ENCODE measurements at places on chromosomes 12 and 14.

DNA sequence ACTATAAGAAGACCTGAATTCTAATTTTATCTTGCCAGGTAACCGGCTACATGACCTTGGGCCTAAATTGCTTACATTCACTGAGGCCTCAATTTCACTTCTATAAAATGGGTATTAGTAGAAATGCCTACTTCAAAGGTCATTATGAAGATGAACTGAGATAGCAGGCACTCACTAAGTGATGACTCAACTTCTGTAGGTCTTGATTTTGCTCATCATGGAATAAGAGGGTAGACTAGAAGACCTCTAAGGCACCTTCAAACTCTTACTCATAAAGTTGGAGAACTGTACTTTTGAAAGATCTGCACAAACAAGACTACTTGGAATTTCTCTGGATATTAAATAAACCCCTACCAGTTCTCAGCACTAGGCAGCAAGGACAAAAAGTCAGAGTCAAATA lies 39.3 kb upstream of the FRMD6 start:
- DNase-seq = no peak

DNA sequence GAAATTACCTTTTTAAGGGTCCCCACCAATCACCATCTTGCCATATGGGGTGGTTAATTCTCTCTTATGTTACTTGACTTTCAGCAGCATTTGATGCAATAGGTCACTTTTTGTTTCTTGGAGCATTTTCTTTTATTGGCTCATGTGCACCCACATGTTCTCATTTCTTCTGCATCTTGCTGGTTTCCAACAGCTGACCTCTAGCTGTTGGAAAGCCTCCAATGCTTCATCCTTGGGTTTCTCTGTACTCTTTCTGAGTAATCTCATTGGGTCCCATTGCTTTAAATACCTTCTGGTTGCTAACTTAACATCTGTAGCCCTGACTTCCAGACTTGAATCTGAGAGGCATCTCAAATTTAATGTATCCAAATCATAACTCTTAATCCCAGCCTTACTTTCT lies 116.8 kb downstream of the CRADD start:
- peak; percentile 63 for DNase-seq

GRCh38 chr14:74062809-74063150 lies 21.5 kb downstream of the ALDH6A1 start:
- DNase-seq = no peak

GRCh38 chr14:23605931-23606585 lies 27.5 kb upstream of the JPH4 start:
- no peak for DNase-seq

GRCh38 chr12:131921866-131922769 lies 7.0 kb upstream of the PUS1 start:
- DNase-seq = no peak

Data from fibroblast of pulmonary artery (primary cell).